ENCODE measurements at places on chromosomes 1 and 21.

DNA sequence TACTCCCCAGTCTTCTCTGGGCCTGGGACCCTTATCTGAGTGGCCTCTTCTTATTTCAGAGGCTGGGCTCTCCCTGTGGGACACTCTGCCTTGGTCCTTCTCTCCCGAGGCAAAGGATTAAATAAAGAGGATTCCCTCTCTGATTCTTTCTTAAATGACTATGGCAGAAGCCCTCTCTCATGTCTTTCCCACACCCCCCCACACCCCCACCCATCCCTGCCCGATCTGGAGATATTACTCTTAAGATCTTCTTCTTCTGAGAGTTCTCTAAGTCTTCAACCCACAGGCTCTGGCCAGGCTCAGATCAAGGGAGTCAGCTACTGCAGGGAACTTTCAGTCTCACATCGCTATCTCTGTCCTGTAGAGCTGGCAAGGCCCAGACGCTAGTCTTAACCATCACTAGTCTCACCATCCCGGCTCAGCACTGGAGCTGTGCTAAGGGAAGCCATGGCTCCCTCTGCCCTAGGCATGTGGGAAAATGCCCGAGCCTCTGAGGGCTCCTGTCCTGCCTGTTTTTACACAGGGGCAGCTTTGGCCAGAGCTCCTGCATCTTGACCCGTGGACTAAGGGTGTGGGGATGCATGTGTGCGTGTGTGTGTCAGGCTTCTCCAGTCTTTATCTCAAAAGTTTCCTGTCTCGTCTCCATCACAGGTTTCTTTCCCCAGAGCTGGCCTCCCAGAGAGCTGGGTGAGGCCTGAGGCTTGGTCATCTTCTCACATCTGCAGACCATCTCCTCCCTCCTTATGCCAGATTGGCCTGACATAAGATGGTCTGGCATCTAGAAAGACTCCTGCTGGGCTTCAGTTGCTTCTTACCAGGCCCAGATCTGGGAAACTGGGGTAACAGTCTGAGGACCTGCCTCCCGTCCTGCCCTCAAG is 36.7 kb downstream of the LGR6 start:
- DNase-seq: no peak

- DNase-seq: no peak
Observed at GRCh38 chr1:110341146-110341871, 2.1 kb downstream of the RBM15 start.

GRCh38 chr1:60584371-60584770 is 498.0 kb upstream of the NFIA start:
- DNase-seq: no peak

- DNase-seq: no peak
Observed at GRCh38 chr1:159247266-159247665, 42.6 kb downstream of the ACKR1 start.

DNA sequence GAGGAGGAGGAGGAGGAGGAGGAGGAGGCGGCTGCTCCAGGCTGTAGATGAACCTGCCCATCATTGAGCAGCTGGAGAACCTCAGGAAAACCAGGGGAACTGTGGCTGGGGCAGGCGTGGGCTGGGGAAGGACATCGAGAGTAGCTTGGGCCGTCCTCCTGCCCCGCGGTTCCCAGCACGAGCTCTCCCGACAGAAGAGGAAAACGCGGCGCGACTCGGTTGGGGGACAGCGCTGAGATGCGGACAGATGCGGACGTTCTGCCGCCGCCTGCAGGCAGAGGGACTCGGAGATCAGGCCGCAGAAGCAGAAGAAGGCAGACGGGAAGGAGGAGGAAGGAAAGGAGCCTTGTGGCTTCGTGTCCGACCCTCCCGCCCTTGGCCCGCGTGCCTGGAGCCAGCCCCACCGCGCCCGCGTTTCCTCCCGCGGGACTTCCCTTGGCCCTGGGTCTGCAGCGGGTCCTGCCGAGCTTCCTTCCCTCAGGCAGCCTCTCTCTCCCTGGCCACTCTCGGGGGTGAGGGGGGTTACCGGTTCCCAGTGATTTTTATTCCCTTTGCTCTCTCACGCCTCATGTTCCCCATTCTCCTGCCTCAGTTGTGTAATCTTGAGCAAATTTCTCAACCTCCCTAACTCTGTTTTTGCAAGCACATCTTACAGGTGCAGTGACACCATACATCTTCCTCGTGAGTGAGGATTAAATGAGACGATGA is 1.7 kb upstream of the TNFRSF9 start:
- no peak for DNase-seq

- DNase-seq: no peak
Observed at GRCh38 chr1:10864776-10865175, 68.3 kb upstream of the CASZ1 start.

DNA sequence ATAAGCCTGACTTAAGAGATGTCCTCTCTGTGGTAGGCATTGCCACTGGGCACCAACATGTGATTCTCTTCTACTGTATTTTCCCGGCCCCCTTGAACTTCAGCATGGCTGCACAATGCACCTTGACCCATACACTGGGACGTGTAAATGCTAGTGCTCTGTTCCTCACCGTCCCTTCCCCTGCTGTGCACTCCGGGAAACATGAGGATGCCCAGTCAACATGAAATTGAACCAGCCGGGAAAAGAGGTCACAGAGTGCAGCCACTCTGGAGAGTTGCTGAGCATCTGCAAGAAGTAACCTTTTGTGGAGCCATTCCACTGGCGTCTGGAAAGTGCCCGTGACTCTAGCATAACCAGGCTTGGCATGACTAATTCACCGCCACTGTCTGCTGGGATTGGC is 646.7 kb downstream of the NPHP4 start:
- DNase-seq: no peak

- no peak for DNase-seq
Observed at GRCh38 chr21:46118316-46119143, 20.6 kb downstream of the COL6A2 start.

GRCh38 chr1:91591175-91591974 is 90.7 kb downstream of the CDC7 start:
- no peak for DNase-seq

GRCh38 chr1:93223023-93223675 is 42.6 kb downstream of the CCDC18 start:
- DNase-seq: no peak

DNA sequence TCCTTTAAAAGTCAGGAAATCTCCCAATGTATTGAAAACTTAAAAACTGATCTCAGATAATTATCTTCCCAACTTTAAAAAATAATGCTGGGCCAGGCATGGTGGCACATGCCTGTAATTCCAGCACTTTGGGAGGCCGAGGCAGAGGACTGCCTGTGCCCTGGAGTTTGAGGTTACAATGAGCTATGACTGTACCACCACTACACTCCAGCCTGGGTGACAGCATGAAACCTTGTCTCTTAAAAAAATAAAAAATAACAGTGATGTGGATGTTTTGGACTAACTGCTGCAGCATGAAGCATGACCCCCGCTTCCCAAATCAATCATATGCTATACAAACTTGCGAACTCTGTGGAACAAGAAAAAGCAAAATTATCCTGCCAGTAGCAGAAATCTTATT is 186.3 kb downstream of the RERE start:
- DNase-seq: no peak

GRCh38 chr1:214537872-214538473 is 13.4 kb downstream of the PTPN14 start:
- DNase-seq: no peak

- no peak for DNase-seq
Observed at GRCh38 chr21:32587120-32587519, 1.8 kb upstream of the TCP10L start.

DNA sequence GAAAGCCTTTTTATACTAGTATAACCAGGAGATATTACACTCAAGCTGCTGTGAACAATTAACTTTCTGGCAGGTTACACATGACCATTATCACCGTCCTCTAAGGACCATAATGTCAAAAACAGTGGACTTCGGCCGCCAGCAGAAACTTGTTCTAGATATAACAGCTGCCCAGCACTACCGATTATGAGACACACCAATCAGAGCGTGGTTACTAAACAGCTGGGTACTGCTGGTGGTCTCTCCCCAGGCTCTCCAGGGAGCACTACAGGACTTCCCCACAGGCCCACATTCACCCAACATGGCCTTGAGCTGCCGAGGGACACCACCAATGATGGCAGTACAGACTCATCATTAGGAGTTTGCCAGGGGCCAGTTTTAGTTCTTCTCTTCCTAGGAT is 57.9 kb upstream of the CTBS start:
- no peak for DNase-seq

DNA sequence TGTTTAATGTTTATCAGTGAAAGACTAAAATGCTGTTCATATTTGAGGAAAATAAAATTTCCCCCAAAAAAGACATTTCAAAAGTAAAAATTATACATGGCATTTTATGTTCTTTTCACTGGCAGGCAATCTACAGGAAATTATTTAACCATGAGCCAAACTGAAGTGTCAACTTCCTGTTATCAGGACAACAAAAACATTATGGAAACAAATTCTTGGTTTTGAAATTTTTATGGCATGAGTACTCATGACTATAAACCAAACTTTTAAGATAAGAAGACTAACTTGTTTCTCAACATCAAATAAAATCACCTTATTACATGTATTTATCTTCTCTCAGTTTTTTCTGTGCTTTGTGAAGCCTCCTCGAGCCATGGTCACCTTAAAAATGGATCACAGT is 698.6 kb downstream of the LTN1 start:
- DNase-seq: no peak

- no peak for DNase-seq
Observed at GRCh38 chr21:17610911-17611310, 1.8 kb downstream of the BTG3 start.

- no peak for DNase-seq
Observed at GRCh38 chr1:9684801-9685200, 33.3 kb downstream of the PIK3CD start.

GRCh38 chr1:54358503-54359168 is 47.6 kb downstream of the SSBP3 start:
- no peak for DNase-seq

GRCh38 chr1:248841702-248842395 is 3.8 kb downstream of the ZNF672 start:
- DNase-seq: no peak

- DNase-seq: no peak
Observed at GRCh38 chr21:20999659-21000058, 1.4 kb downstream of the NCAM2 start.

DNA sequence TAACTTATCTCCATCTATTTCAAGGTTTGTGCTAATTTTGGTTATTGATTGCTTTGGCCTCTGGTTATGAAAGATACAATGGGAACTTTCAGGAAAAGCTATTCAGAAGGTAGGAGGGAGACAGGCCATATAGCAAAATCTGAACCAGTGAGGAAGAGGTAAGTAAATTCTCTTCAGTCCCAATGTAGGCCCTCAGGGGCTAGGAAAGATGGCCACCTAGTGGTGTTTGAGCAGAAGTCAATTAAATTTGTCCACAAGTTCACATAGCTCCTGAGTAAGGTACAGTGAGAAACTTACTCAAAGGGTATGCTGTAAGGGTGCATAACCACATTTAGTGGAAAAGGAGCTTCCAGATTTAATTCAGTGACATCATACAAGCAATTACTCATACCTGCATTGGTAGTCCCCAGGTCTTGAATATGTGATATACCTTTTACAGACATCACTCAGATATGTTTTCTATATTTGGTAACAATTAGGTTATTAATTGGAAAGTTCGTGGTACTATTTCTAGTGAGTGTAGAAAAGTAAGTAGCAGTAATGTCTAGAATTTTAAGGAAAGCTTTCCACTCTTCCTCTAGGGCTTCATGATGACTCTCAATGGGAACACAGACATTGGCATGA is 21.4 kb upstream of the FMO1 start:
- DNase-seq: no peak

DNA sequence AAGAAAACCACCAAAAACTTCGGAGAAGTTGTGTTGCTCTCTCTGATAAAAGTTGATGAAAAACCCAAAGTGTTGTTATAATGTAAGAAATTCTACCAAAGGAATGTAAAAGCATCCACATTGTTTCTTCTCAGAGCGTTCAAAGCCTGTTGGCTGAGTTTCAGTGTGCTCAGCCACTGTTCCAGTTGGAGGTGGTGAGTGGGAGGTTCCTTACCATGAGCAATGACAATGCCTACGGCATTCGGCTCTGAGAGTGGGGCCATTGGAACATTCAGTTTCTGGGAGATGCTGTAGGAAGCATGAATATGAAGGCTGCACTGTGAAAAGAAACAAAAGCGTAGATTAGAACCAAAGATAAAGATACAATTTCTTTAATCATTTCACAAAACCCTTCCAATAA is 20.5 kb upstream of the MYBPHL start:
- no peak for DNase-seq

GRCh38 chr1:14660801-14661200 is 62.3 kb downstream of the KAZN start:
- DNase-seq: no peak

DNA sequence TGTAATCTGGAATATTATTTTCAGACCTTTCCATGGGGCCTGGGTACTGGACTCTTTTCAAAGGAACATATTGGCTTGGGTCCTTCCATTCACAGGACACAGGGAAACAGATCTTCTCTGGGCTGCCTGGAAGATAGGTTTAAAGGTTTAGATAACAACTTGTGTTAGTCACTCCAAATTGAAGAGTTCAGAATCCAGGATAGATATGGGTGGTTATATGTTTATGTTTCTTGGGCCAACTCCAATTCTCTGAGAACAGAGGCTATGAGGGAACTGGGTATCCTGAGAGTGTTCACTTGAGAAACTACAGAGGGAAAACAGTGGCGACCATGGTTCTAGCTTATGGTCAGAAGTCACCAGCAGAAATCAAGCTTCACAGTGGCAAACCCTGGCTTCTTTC is 8.7 kb upstream of the PIGM start:
- DNase-seq: no peak

GRCh38 chr1:151443846-151444782 is 15.2 kb downstream of the POGZ start:
- DNase-seq: peak; percentile 7

DNA sequence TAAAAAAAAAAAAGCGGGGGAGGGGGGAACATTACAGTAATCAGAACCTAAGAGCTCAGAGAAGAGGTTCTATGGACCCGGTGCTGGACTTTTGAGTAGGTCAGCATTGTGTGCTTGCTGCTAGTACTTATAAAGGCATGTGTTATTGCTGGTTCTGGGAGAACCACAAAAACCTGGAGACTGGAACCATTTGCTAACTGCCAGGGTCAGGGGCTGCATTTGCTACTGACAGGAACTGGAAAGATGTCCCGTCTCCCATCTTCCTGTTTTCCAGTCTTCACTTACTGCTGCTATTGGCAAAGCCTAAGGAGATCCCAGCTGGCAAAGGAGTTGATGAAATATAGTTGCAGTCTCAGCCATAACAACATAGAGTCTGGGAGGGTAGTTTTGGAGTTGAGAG is 4.3 kb downstream of the RNF2 start:
- DNase-seq: no peak

GRCh38 chr21:27647921-27648320 is 681.0 kb upstream of the ADAMTS5 start:
- no peak for DNase-seq

All from stimulated activated CD8-positive, alpha-beta memory T cell treated with anti-CD3 and anti-CD28 coated beads, Interleukin-4, amount 100 ng/mL, for 1 hour (primary cell).